NCI-H1092 treated with DMSO at 0.1 percent for 48 hours (cell line): ENCODE measurements at places on chromosomes 2 and 18.

DNA sequence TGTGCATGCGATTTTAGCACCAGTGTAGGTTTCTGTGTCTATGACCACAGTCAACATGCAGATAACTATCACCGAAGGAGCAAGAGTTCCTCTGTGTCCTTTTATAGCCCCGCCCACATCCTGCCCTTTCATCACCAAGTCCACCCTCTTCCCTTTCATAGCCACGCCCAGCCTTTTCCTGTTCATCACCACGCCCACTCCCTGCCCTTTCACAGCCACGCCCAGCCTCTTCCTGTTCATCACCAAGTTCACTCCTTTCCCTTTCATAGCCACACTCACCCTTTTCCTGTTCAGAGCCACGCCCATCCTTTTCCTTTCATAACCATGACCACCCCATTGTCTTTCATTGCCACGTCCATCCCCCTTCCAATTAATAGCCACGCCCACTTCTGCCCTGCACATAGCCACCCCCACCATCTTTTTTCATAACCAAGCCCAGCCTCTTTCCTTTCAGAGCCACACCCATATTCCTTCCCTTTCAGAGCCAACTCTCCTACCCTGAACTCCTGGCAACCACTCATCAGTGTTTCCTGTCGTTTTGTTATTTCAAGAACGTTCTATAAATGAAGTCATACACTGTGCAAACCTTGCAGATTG lies 273.9 kb downstream of the MYT1L start:
- DNase-seq, result no peak

DNA sequence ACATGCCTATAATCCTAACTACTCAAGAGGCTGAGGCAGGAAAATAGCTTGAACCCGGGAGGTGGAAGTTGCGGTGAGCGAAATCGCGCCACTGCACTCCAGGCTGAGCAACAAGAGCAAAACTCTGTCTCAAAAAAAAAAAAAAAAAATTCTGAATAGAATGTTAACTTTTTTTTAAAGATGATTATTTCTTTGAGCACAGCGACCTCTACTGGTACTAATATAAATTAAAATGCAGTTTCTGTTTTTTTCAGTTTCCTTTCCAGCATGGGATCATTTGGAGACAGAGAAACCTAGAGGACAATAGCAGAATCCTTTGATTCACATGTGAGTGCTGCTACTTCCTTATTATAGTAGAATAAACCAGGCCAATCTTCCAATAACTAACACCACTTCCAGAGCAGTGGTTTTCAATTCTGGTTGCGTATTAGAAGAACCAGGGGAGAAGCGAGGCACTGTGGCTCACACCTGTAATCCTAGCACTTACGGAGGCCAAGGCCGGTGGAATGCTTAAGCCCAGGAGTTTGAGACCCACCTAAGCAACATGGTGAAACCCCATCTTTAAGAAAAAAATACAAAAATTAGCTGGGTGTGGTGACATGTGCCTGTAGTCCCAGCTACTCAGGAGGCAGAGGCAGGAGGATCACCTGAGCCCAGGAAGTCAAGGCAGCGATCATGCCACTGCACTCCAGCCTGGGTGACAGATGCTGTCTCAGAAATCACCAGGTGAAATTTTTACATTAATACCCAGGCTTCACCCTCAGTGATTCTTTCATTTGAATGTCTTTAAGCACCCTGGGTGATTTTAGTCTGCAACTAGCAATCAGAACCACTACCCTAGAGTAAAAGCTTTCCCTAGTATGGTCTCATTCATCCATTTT lies 10.1 kb downstream of the SRSF7 start:
- DNase-seq, result peak; percentile 15

DNA sequence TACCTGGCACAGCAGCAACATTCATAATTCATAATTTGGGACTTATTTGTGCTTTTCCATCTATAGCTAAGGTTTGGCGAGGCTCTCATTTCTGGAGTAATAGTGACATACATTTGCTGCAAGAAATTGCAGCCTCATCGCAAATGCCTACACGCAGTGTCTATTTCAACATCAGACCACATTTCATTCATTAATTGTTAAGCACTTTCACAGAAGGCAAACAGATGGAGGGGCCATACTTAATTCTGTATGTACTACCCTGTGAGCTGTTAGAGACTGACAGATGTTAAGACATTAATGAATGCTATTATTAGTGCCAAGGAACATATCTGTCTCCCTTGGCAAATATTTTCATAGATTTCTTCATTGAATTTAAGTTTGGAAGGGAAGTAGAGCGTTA lies 125.7 kb downstream of the UXS1 start:
- no peak for DNase-seq

GRCh38 chr2:239469106-239469960 lies 68.5 kb upstream of the HDAC4 start:
- no peak for DNase-seq

GRCh38 chr2:216572582-216573578 lies 60.3 kb upstream of the IGFBP2 start:
- no peak for DNase-seq

DNA sequence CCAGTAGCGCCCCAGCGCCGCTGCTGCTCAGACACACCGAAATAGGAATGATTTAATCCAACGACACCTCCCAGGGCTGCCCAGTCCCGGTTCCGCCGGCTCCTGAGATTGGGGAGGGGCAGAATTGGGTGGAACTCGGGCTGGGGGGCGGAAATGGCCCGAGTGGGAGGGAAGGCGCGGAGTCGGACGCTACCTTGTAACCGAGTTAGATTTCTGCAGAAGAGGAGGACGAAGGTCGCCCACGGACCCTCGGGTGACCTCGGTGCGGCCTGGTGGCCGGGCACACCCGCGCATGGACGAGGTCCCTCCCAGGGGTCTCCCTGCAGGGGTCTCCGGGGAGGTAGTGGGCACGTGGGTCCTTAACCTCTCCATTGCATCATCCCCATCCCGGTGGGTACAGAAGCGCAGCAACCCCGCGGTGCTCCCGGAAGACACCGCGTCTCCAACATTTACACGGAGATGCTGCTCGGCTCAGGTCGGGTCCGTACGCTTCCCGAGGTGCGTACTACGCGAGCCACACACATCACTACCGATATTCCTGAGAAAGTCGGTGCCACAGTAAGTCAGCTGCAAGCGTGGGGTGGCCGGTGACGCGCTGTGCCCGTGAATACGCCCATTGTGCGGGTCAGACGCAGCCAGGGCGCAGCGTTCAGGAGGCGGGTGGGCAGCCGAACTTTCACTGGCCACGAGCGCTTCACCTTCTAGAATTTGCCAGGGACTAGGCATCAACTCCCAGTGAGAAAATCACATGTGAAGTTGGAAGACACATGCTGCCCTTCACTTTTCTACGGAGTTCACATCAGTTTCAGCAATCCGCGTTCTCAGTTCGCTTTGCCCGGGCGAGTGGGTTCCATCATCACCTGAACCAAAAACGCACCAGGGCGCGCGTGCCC lies 3.0 kb downstream of the ZNF516 start:
- DNase-seq, result peak; percentile 36

DNA sequence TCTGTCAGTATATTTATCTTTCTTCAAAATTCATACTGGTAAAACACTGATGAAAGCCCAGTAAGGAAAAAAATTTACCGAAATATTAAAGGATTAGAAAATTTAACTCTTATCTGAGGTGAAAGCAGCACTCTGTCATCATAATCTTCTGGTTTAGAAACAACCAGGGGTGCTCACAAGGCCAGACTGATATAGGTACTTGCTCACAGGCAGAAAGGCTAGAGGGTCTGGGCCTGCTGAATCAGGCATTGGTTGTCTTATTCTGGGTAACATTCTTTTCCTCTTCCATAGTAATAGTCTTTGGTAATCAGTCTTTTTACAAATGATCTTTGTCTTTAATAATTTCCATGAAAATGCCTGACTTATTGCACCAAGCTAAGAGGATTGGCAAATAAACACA lies 221.4 kb upstream of the TFPI start:
- no peak for DNase-seq

GRCh38 chr18:44388329-44388728 lies 292.4 kb upstream of the SETBP1 start:
- DNase-seq, result no peak

DNA sequence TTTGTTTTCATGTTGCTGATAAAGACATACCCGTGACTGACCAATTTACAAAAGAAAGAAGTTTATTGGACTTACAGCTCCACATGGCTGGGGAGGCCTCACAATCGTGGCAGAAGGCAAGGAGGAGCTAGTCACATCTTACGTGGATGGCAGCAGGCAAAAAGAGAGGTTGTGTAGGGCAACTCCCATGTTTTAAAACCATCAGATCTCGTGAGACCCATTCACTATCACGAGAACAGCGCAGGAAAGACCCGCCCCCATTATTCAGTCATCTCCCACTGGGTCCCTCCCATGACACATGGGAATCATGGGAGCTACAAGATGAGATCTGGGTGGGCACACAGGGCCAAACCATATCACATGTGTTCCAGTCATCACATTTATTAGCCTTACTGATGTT lies 16.8 kb downstream of the AQP12A start:
- no peak for DNase-seq

GRCh38 chr2:16209799-16210198 lies 269.4 kb downstream of the MYCN start:
- no peak for DNase-seq

- no peak for DNase-seq
Observed at GRCh38 chr2:136069773-136070172, 48.2 kb downstream of the CXCR4 start.

DNA sequence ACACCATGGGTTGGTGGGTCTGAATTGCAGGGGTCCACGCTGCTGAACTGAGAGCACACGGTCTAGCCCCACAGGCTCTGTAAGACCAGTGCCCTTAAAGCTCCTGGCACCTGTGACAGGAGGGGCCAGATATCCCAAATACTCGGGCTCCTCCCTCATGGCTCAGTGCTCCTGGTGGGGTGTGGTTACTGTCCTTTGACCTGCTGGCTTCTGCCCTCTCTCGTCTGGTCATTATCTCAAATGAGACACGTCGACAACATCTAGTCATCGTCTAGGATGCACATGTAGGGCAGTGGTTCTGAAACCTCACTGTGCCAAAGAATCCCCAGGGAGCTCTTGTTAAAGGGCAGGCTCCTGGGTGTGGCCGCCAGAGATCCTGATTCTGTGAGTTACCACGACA lies 258.4 kb downstream of the LOXHD1 start:
- DNase-seq, result no peak

GRCh38 chr2:198168651-198169050 lies 364.3 kb downstream of the PLCL1 start:
- DNase-seq, result no peak

- DNase-seq, result no peak
Observed at GRCh38 chr18:48991676-48992075, 40.9 kb upstream of the SMAD7 start.

- DNase-seq, result no peak
Observed at GRCh38 chr2:188631037-188631809, 339.5 kb downstream of the GULP1 start.

DNA sequence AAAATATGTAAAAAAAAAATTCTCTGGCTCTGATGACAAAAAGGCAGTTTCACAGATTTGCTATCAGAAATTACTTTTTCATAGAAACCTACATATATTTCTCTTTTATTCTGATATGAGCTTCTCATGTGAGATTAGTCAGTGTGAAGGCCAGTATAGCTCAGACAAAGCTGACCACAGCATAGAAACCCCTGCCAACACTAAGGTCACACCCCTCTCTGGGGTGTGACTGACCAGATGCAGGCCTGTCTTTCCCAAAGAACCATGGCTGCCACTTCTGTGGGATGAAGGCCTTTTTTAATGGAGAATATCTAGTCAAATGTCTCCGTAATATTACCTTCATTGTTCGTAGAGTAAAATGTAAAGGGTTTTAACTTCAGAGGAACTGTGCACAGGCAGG lies 330.3 kb upstream of the KCNJ3 start:
- no peak for DNase-seq

- no peak for DNase-seq
Observed at GRCh38 chr2:37663390-37663789, 8.1 kb downstream of the CDC42EP3 start.

GRCh38 chr2:46329340-46329739 lies 32.1 kb downstream of the EPAS1 start:
- DNase-seq, result no peak

- DNase-seq, result no peak
Observed at GRCh38 chr2:22355816-22356433, 1029.1 kb upstream of the KLHL29 start.

GRCh38 chr2:63051042-63051794 lies 588 bp downstream of the OTX1 start:
- DNase-seq, result no peak

GRCh38 chr18:10020171-10020570 lies 106.4 kb downstream of the VAPA start:
- DNase-seq, result peak; percentile 97

- DNase-seq, result no peak
Observed at GRCh38 chr2:128320906-128321771, 2.5 kb upstream of the HS6ST1 start.

DNA sequence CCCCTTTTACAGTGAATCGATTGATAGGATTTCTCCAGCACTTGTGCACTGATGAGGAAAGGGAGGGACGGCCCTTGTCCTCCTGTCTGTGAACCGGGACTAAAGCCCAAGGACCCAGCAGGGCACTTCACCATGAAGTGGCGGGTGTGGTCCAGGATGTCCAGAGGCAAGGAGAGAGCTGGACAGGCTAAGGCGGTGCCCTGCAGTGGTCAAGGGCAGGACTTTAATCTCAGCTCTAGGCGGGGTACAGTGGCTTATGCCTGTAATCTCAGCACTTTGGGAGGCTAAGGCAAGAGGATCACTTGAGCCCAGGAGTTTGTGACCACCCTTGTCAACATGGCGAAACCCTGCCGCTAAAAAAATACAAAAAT lies 28.2 kb upstream of the SEMA4C start:
- DNase-seq, result no peak

DNA sequence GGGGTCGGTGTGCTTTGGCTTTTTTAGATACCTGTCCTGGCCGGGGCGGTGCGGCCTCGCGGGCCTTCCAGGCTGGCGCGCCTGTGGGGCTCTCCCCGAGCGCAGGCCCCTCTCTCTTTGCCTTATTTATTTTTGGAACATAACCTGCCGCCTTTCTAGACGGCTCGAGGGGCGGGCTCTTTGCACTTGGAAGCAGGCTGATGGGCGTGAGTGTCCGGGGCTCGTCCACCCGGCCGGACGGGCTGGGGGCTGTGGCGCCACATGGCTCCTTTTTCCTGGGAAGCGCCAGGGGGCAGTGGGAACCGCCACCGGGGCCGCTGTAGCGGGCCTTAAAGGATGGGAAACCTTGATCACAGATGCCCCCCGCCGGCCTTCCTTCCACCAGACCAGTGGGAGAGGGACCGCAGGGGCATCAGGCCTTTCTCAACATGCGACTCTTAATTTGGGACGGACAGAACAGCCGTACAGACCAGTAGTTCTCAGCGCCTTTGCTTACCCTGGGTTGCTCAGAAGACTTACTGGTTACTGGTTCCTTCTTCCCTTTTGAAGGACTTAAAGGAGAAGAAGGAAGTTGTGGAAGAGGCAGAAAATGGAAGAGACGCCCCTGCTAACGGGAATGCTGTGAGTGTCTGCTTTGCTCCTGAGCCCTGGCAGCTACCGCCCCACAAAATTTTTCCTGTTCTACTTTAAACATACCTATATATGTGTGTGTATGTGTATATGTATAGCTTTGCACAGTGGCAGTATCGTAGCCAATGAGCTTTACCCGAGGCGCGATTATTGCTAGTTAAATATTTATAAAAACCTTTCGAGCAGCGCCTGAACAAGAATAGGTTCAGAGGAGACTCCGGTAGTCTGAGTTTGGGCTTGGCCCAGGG lies 2.7 kb downstream of the PTMA start:
- DNase-seq, result no peak

GRCh38 chr18:1037776-1038175 lies 133.1 kb downstream of the ADCYAP1 start:
- DNase-seq, result no peak
